ENCODE measurements at places on chromosomes 5 and 9. TPM values are rescaled to one million over a fixed set of nuclear protein-coding genes. Genes with fewer than 3 reads are reported as not detected.

LCN1 gene
- total RNA-seq, result not detected

DNA sequence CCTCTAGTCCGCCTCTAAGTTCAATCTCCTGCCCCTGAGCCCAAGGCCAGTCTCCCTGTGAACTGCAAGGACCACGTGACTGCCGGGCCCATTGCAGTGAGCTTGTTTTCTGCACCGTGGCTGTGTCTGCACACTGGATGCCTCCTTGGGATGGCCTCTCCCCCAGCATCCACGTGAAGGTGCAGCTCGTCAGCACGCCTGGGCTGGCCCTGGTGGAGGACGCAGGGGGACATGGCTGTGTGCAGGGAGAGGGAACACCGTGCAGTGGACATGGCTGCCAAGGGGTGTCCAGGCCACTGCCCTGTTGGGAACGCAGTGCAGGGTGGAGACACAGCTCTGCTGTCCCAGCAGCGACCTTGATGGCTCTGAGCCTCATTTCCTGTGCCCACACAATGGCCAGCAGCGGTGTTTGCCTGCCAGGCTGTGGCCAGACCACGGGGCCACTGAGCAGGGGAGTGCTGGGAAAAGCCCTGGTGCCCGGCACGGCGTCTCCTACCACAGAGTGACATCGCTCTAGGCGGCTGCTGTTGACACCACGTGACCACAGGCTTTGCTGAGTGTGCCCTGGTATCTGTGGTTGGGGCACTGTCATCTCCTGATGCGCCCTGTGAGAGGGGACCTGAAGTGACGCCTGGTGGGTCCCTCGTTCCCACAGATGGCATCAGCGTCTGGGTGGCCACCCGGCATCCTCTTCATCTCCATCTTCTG is 26.9 kb upstream of the EXOC3 start:
- no peaks in the 10 kb centered on the region for H3K36me3 ChIP-seq
- H3K4me3 ChIP-seq, result no peak overlapping the region
- H3K27ac ChIP-seq, result peak overlapping the region; percentile 94
- no peaks in the 10 kb centered on the region for H3K27me3 ChIP-seq

DNA sequence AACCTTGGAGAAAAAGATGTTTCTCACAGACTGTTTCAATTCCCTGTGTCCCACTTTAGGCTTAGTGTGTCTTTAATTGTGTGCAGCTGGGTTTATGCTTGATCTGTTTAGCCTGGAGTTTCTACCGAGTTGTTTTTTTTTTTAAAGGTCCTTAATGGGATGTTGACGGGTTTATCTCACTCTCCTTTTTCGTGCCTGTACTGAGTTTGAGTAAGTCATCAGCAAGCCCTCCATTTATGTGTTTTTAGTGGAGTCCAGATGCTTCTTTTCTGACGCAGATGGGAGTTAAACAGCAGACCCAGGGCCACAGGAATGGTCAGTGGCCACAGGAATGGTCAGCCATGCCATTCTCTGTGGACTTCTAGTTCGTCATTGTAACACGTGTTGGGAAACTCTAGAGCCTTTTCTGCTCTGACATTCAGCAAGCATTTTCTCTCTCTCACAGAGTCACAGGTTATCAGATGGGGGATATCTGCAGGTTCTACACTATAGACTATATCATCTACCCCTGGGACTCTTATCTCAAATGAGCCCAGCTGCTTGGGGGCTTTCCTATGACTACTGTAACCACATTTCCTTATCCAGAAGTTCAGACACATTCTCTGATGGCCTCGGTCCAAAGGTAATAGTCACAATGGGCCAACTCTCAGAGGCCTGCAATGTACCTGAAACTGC is 190.5 kb downstream of the TTLL11 start:
- H3K27me3 ChIP-seq, result peaks cover 2% of the 10 kb centered on the region
- no peak for DNase-seq
- H3K4me3 ChIP-seq, result no peak overlapping the region
- H3K27ac ChIP-seq, result no peak overlapping the region
- peaks cover 10% of the 10 kb centered on the region for H3K4me1 ChIP-seq

DNA sequence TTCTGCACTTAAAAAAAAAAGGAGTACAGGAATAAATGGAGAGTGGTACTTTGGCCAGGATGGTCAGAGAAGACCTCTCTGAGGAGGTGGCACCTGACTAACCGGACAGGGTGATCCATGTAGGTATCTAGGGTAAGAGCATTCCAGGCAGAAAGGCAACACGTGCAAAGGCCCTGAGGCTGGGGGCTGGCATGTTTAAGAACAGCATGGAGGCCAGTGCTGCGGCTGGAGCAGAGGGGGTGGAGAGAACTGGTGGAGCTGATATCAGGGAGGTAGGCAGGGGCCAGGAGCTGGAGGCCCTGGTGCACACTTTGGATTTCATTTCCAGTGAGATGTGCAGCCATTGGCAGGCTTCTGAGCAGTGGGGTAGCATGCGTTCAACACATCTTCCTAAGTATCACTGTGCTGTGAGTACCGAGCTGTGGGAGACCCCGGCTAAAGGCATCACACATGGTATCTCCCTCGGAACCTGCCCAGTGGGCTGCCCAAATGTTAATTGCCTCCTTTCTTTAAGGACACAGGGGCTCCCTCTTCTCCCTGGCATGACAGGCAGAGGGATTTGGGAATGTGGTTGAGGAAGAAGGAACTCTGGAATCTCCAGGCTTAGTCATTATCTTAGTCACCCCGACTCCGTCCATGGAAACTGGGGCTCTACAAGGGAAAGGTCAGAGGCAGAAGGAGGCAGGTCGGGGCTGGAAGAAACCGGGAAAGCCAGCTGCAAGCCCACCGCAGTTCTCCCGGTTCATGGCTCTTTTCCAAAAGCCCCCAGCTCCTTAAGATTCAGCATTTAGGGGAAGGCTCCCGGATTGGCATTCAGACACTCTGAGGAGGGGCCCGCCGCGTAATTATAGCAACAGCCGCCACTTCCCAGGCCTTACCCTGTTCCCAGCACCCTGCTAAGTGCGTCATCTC is 18.6 kb downstream of the SLC6A7 start:
- H3K4me3 ChIP-seq, result no peak overlapping the region
- no peaks in the 10 kb centered on the region for H3K36me3 ChIP-seq
- peaks cover 6% of the 10 kb centered on the region for H3K4me1 ChIP-seq
- no peak for DNase-seq

SLC27A4 gene
- total RNA-seq, result 45.6 TPM

GRCh38 chr5:131533836-131534235 is 101.2 kb downstream of the RAPGEF6 start:
- H3K4me1 ChIP-seq, result peaks cover 23% of the 10 kb centered on the region
- DNase-seq, result no peak
- no peak overlapping the region for H3K4me3 ChIP-seq
- no peak overlapping the region for H3K27ac ChIP-seq
- H3K27me3 ChIP-seq, result no peaks in the 10 kb centered on the region

GRCh38 chr5:126875303-126875785 is 98.4 kb downstream of the LMNB1 start:
- peaks cover 22% of the 10 kb centered on the region for H3K4me1 ChIP-seq
- DNase-seq, result no peak
- peaks cover 2% of the 10 kb centered on the region for H3K36me3 ChIP-seq
- no peak overlapping the region for H3K27ac ChIP-seq
- no peaks in the 10 kb centered on the region for H3K27me3 ChIP-seq

GRCh38 chr5:90051756-90052155 is 357.8 kb downstream of the CETN3 start:
- H3K27me3 ChIP-seq, result no peaks in the 10 kb centered on the region
- H3K4me3 ChIP-seq, result no peak overlapping the region
- H3K36me3 ChIP-seq, result peaks cover 3% of the 10 kb centered on the region
- no peak overlapping the region for H3K27ac ChIP-seq
- no peaks in the 10 kb centered on the region for H3K4me1 ChIP-seq

GRCh38 chr5:148781766-148782165 is 44.6 kb upstream of the ADRB2 start:
- H3K27ac ChIP-seq, result no peak overlapping the region

DNA sequence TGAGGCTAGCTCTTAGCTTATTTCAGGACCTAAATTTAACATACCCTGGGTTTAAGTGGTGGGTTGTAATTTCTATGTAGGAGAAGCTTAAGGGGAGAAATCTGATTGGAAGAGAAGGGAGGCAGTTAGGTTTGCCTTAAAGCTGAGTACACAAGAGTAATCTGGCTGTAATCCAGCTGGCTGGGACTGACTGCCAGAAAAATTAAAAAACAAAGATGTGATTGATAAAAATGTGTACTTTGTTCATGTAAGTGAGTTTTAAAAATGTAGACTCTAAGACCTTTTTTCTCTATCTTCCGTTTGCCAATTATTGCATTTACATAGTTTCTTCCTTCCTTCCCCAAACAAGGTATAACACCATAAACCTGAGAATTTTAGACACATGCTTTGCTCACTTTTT is 17.5 kb upstream of the MSMP start:
- DNase-seq, result no peak
- no peaks in the 10 kb centered on the region for H3K27me3 ChIP-seq
- H3K27ac ChIP-seq, result no peak overlapping the region
- H3K4me1 ChIP-seq, result peaks cover 15% of the 10 kb centered on the region

DNA sequence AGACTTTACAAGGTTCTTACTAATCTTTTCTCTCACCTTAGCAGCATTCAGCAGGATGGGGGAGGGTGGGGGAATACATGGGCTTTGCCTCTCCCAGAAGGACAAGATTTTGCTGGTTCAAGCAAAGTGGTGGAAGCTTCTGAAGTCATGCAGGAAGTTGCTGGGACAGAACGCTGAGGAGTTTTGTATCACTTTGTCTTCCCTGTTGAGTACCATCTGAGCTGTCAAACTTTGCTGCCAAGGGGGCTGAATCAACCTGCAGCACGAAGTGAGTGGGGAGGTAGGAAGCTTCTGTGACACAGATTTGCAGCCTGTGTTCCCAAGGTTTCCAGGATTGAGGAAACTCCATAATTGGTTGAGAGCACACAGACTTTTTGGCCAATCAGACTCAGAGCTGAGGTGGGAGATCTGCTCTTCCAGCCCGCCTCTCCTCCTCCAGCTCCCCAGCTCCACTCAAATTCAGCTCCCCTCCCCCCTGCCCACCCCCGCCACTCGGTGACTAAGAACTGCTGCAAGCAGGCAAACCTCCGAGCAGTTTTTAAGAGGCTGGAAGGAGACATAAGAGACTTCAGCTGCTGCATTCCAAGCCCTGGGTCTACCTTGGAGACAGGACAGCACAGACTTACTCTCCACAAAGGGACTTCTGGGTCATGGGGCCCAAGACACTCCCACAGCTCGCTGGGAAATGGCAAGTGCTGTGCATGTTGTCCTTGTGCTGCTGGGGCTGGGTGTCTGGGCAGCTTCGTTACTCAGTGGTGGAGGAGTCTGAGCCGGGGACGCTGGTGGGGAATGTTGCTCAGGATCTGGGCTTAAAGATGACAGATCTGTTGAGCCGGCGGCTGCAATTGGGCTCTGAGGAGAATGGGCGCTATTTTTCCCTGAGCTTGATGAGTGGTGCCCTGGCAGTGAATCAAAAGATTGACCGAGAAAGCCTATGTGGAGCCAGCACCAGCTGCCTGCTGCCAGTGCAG is at the start of gene PCDHGC5:
Gene PCDHGC5 (plus strand): TSS at position 491 of the 971 bp plus-strand sequence. CDS start 160 bp downstream, at position 651.
- no peak for DNase-seq
- H3K4me1 ChIP-seq, result peaks cover 53% of the 10 kb centered on the region
- H3K4me3 ChIP-seq, result peak within 1 kb of the TSS; percentile 34
- peaks cover 52% of the 10 kb centered on the region for H3K36me3 ChIP-seq
- H3K27me3 ChIP-seq, result no peaks in the 10 kb centered on the region
- H3K27ac ChIP-seq, result peak within 1 kb of the TSS; percentile 37

CA9 gene
- 0.63 TPM for total RNA-seq

- H3K36me3 ChIP-seq, result peaks cover 34% of the 10 kb centered on the region
- H3K4me3 ChIP-seq, result peak overlapping the region; percentile 61
- H3K4me1 ChIP-seq, result no peaks in the 10 kb centered on the region
- H3K27ac ChIP-seq, result no peak overlapping the region
- no peak for DNase-seq
- no peaks in the 10 kb centered on the region for H3K27me3 ChIP-seq
These were observed 38.4 kb downstream of the CDKL3 start for GRCh38 chr5:134328619-134329018.

DNA sequence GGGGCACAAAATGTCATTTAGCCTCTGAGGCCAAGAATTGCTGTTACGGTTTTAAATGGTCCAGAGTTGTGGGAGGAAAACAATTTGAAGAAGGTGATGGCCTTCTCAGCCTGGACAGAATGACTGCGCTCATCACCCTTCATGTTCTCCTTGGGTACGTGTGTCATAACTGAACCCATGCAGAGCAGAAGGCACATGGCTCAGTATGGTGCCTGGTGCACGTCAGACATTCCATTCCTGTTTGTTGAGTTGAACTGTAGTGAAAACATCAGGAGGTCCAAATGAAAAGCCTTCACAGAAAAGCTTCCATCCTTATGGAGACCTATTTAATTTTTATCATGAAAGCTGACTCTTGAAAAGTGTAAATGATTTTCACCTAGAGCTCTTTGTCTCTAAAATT is 133.2 kb downstream of the CFAP90 start:
- no peaks in the 10 kb centered on the region for H3K36me3 ChIP-seq
- H3K4me1 ChIP-seq, result no peaks in the 10 kb centered on the region
- DNase-seq, result no peak
- no peak overlapping the region for H3K4me3 ChIP-seq
- H3K27me3 ChIP-seq, result no peaks in the 10 kb centered on the region

- H3K27ac ChIP-seq, result no peak overlapping the region
- no peak overlapping the region for H3K4me3 ChIP-seq
- no peaks in the 10 kb centered on the region for H3K36me3 ChIP-seq
These were observed 9.9 kb upstream of the SLC9A3 start for GRCh38 chr5:533955-534742.

DNA sequence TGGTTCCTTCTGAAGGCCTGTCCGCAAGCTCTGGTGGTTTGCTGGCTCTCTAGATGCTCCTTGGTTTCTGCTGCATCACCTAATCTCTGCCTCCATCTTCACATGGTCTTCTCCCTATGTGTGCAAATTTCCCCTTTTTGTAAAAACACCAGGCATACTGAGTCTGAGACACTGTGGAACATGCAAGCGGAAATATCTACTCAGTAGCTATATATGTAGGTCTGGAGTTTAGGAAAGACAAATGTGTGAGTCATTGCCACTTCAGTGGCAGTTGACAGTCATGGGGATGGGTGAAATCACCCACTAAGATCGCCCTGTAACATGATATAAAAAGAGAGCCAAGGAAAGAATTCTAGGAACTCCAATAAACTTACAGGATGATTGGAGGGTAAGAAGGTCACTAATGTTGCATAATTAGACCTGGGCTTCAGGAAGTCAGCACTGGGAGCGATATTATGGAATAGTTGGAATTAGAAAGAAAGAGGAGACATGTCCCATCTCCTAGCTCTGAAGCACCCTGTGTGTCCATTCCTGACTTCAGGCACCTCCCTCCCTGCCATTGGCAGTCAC is 22.7 kb upstream of the UBLCP1 start:
- DNase-seq, result no peak
- H3K4me1 ChIP-seq, result no peaks in the 10 kb centered on the region
- H3K27ac ChIP-seq, result no peak overlapping the region
- H3K4me3 ChIP-seq, result no peak overlapping the region
